ENCODE measurements at places on chromosomes 4 and X.

DNA sequence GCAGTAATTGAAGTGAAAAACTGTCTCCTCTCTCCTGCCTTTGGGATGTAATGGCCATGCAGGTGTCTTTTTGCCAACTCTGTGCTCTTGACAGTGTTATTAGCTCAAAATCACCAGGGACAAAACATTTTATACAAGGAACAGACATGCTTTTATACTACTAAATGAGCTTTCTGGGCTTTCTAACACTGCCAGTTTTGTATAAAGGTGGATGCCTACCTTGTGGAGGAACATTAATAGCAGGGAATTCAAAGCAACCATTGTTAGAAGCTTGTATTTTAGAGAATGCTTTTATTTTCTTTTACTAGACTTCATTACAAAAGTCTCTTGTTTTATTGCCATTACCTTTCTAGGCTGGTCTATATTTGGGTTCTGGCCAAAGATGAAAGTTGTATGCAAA, 54.7 kb upstream of the ARSJ start:
- no peak overlapping the region for H3K27ac ChIP-seq
- H3K27me3 ChIP-seq: no peaks in the 10 kb centered on the region
- no peaks in the 10 kb centered on the region for H3K36me3 ChIP-seq
- no peak overlapping the region for H3K4me3 ChIP-seq

DNA sequence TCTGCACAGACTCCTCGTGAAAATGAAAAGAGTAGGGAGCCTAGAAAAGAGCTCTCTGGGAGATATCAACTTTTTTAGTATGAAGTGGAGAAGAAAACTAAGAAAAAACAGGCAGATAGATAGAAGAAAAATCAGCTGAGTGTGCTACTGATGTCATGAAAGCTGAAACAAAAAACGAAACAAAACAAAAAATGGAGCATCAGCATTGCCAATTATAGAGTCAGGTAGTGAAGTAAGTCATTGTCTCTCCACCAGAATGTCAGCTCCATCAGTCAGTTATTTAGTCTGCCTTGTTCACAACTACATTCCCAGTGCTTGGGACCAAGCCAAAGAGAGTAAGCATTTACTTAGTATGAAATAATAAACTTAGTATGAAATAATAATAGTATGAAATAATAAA, 595.1 kb downstream of the STPG2 start:
- H3K27ac ChIP-seq: no peak overlapping the region
- no peak for DNase-seq
- no peak overlapping the region for H3K4me3 ChIP-seq
- no peaks in the 10 kb centered on the region for H3K27me3 ChIP-seq

DNA sequence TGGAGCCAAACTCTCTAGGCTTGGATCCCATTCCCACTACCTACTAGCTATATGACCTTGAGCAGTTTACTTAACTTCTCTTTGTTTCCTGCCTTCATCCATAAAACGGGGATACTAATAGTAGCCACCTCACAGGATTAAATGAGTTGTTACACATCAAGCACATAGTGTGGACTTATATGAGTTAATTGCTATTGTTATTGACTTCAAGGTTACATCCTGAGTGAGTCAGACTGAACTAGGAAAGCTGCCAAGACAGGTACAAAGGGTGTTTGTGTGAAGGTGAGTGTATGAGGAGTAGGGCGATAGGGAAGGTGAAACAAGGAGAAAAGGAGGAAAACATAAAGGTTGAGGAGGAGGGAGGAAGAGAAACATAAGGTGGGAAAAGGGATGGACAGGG, 32.2 kb downstream of the TFDP3 start:
- H3K27ac ChIP-seq: no peak overlapping the region
- no peaks in the 10 kb centered on the region for H3K36me3 ChIP-seq
- H3K4me1 ChIP-seq: peaks cover 1% of the 10 kb centered on the region
- H3K4me3 ChIP-seq: no peak overlapping the region

DNA sequence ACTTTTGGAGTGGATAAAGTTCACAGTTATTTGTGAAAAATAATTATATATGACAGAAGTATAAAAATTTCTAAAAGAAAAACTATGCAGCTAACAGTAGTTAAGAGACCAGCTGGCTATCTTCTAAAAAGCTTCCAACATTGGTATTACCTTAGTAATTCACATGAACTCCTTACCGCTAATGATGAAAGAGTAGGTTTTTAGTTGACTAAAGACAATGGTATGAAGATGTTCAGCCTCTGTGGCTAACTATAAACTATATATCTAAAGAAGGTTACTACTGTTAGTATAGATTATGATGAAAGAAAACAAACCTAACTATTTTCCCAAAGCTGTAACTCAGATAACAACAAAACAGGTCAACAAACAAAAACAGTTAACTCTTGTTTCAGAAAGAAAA, 10.4 kb downstream of the CCNI start:
- H3K27ac ChIP-seq: no peak overlapping the region
- H3K4me1 ChIP-seq: no peaks in the 10 kb centered on the region

GRCh38 chrX:133391111-133391510, 24.2 kb downstream of the GPC4 start:
- peaks cover 35% of the 10 kb centered on the region for H3K4me1 ChIP-seq
- H3K27me3 ChIP-seq: peaks cover 4% of the 10 kb centered on the region
- H3K27ac ChIP-seq: no peak overlapping the region
- no peak overlapping the region for H3K4me3 ChIP-seq
- DNase-seq: no peak

DNA sequence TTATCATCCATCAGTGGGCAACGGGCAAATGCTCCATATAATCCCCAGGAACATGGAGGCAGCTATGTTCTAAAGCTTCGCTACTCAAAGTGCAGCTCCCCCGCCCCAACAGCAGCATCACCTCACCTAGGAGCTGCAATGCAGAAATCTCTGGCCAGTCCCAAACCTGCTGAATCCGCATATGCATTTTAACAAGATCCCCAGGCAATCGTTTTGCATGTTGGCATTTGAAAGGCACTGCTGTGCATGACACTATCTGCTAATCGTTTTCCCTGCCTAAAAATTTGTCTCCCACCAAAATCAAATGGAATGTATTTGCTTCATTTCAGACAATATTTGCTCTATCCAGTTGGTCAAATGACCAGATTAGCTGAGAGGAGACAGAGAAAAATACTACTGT, 15.2 kb downstream of the ADGRG2 start:
- H3K4me1 ChIP-seq: no peaks in the 10 kb centered on the region
- H3K36me3 ChIP-seq: no peaks in the 10 kb centered on the region
- no peaks in the 10 kb centered on the region for H3K27me3 ChIP-seq
- DNase-seq: no peak
- no peak overlapping the region for H3K27ac ChIP-seq

DNA sequence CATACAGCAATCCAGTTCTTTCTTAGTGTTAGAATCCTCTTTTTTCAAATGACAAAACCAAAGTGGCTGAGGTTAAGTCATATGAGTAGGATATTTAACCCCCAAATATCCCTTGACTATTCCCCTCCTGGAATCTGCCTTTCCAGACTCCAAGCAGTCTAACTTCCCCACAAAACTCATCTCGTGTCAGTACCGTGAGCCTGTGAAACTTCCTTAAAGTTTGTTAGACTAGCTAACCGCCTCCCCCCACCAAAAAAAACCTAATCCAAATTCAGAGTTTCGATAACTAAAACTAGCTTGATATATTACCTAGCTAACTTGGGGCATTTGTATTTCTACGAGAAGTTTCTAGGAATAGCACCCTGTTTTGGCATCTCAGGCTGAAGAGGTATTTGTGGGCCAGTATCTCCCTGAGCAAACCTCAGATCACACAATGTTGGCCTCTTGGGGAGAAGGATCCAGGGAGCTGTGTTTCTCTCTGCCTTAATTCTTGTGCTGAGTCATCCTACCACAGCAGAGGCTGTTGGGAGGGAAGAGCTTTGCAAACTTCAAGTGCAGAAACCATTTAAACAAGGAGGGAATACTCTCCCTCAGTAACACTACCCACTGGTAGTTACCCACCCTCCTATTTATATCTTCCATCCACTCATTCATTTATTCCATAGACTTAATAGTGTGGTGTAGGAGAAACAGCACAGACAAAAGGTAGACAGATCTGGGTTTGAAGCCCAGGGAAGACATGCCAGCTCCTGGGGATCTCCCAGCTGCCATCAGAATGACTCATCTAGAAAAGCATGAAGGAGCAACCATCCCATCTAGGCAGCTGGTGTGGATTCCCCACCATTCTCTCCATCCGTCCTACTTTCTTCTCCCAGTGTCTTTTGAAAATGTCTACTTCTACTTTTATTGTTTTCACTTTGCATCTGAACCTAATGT, 39.3 kb upstream of the TXK start:
- no peak for DNase-seq
- H3K4me1 ChIP-seq: no peaks in the 10 kb centered on the region
- no peak overlapping the region for H3K27ac ChIP-seq
- no peak overlapping the region for H3K4me3 ChIP-seq
- no peaks in the 10 kb centered on the region for H3K36me3 ChIP-seq

- peaks cover 8% of the 10 kb centered on the region for H3K4me1 ChIP-seq
- H3K27ac ChIP-seq: no peak overlapping the region
- no peak overlapping the region for H3K4me3 ChIP-seq
- H3K36me3 ChIP-seq: no peaks in the 10 kb centered on the region
- no peak for DNase-seq
Observed at GRCh38 chr4:132827522-132827921, 321.6 kb upstream of the PCDH10 start.

DNA sequence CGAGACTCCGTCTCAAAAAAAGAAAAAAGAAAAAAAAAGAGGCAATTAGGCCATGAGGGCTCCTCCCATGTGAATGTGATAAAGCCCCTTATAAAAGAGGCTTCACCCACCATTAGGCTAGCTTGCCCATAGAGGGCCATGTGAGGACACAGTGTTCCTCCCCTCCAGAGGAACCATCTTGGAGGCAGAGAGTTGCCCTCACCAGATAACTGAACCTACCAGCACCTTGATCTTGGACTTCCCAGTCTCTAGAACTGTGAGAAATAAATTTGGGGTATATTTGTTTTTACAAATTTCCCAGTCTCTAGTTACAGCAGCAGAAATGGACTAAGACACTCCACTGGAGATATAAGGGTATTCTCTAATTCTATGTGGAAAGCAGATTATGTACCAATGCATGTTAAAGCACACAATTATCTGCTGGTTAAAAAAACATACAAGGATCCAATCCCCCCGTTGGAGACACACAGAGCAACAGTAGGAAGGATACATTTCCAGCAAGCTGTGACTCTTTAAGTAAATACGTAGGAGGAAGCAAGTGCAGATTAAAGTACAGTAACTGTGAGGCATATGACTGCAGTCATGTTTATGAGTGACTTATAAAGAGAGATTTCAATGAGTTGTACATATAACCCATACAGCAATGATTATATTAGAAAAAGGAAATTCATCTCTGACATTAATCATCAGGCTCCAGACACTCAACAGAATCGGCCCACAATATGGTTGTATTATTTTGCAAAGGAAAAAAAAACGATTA, 21.4 kb downstream of the SH3RF1 start:
- no peak overlapping the region for H3K27ac ChIP-seq
- H3K4me1 ChIP-seq: peaks cover 46% of the 10 kb centered on the region
- H3K36me3 ChIP-seq: no peaks in the 10 kb centered on the region
- no peaks in the 10 kb centered on the region for H3K27me3 ChIP-seq
- DNase-seq: no peak
- H3K4me3 ChIP-seq: no peak overlapping the region

GRCh38 chr4:36337665-36338185, 56.3 kb downstream of the DTHD1 start:
- H3K36me3 ChIP-seq: no peaks in the 10 kb centered on the region
- H3K27ac ChIP-seq: no peak overlapping the region

DNA sequence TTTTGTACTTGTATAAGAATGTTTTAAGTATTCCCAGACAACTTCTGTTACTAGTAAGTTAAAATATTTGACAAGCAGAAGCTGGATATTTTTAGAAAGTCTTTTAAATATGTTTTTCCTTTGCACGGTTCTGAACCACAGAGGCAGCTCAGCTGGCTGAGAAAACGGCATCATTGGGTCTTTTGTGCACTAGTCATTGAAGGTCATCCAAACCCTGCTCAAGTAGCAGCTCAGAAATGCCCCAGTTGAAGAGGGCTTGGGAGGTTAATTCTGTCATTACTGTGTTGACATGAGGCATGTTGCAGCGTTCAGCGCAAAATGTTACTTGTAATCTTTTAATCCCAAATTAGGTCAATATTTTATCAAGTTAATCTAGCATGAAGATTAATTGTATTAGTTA, 383.7 kb upstream of the FAM241A start:
- H3K4me3 ChIP-seq: no peak overlapping the region
- H3K36me3 ChIP-seq: no peaks in the 10 kb centered on the region
- H3K27ac ChIP-seq: no peak overlapping the region

- H3K27ac ChIP-seq: no peak overlapping the region
- no peaks in the 10 kb centered on the region for H3K27me3 ChIP-seq
- H3K4me1 ChIP-seq: no peaks in the 10 kb centered on the region
- no peaks in the 10 kb centered on the region for H3K36me3 ChIP-seq
- no peak overlapping the region for H3K4me3 ChIP-seq
Observed at GRCh38 chrX:15977644-15978043, 123.0 kb upstream of the AP1S2 start.

DNA sequence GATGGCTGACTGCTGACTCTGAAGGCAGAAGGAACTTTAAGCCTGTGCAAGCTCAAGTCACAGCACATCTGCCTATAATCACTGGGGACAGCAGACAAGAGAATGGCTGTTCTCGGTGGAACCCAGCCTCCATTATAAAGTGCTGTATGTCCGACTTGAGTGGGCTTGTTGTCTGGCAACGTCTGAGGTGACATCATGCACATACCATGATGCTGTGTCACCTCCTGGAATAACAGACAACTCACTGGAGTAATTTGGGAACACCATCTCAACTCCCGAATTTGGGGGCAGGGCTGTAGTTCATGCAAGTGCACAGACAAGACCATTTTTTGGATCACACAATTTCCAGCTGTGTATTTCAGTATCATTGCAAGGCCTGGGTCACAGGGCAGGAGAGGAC, 59.8 kb upstream of the GPM6B start:
- H3K4me1 ChIP-seq: no peaks in the 10 kb centered on the region
- H3K4me3 ChIP-seq: no peak overlapping the region
- H3K27ac ChIP-seq: no peak overlapping the region
- peaks cover 23% of the 10 kb centered on the region for H3K36me3 ChIP-seq

- no peak for DNase-seq
- no peaks in the 10 kb centered on the region for H3K36me3 ChIP-seq
Observed at GRCh38 chrX:5236096-5236495, 992.6 kb downstream of the NLGN4X start.

DNA sequence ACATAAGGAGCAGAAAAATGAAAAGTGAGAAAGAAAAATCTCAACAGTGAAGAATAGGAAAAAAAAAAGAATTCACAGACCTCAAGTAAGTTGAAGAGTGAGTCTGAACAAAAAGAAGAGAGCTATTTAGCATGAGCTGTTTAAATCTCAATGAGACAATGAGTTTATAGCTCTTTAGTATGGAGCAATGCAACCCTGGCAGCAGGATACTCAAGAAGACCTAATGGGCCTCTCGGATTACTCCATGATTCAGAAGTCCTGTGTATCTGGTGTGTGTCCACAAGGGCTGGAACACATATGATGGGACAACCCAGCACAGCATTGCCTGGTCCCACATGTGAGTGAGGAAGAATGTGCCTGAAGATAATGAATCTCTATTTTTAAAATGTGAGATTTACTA, 563.1 kb upstream of the INTU start:
- no peak overlapping the region for H3K27ac ChIP-seq
- no peak overlapping the region for H3K4me3 ChIP-seq
- no peaks in the 10 kb centered on the region for H3K36me3 ChIP-seq
- DNase-seq: no peak
- peaks cover 6% of the 10 kb centered on the region for H3K4me1 ChIP-seq

GRCh38 chr4:83371235-83371634, 36.6 kb upstream of the HPSE start:
- no peak overlapping the region for H3K4me3 ChIP-seq
- no peak for DNase-seq
- no peak overlapping the region for H3K27ac ChIP-seq
- H3K36me3 ChIP-seq: no peaks in the 10 kb centered on the region
